ENCODE measurements at places on chromosomes 4 and X. TPM values are rescaled to one million over a fixed set of nuclear protein-coding genes. Genes with fewer than 3 reads are reported as not detected.

GRCh38 chr4:3797831-3798790, 31.9 kb downstream of the ADRA2C start:
- H3K4me3 ChIP-seq = no peak overlapping the region
- H3K27ac ChIP-seq = no peak overlapping the region
- H3K4me1 ChIP-seq = no peaks in the 10 kb centered on the region
- peaks cover 10% of the 10 kb centered on the region for H3K27me3 ChIP-seq
- no peak for DNase-seq
- H3K36me3 ChIP-seq = no peaks in the 10 kb centered on the region

- H3K36me3 ChIP-seq = no peaks in the 10 kb centered on the region
- no peaks in the 10 kb centered on the region for H3K4me1 ChIP-seq
- DNase-seq = no peak
- no peaks in the 10 kb centered on the region for H3K27me3 ChIP-seq
- H3K27ac ChIP-seq = no peak overlapping the region
Observed at GRCh38 chr4:95358421-95358820, 190.4 kb downstream of the UNC5C start.

Gene MAGEB6B
- not detected for total RNA-seq

GRCh38 chr4:11743236-11743635, 314.5 kb upstream of the HS3ST1 start:
- H3K27me3 ChIP-seq = no peaks in the 10 kb centered on the region
- DNase-seq = no peak
- no peak overlapping the region for H3K4me3 ChIP-seq
- H3K27ac ChIP-seq = no peak overlapping the region
- H3K4me1 ChIP-seq = no peaks in the 10 kb centered on the region
- no peaks in the 10 kb centered on the region for H3K36me3 ChIP-seq

DNA sequence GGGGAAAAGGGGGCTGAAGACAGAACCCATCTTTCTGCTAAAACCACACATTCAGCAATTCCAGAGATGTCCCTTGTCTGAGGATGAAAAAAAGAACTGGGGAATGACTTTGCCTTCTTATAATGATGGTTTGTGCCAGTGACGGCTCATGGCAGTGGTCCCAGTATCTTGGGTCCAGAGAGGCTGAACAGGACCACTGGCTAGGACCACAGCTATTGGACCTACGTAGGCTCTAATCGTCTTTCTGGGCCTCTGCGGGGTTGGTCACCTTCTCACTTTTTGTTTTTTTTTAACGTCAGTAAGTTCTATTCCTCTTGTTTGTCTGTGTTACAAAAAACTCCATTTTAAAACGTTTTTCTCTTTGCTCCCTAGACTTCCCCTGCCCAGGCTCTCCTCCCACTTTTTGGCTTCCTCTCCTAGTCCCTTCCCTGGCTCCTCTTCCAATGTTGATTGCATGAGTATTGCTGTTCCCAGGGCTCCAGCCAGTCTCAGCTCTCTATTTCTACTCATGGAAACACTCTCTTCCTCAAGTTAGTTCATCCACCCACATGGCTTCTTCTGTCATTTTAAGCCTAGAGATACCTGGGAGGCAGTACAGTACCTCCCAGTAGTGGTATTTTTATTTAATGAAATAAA, 52.6 kb upstream of the STX18 start:
- no peaks in the 10 kb centered on the region for H3K36me3 ChIP-seq
- peak; percentile 55 for DNase-seq
- no peaks in the 10 kb centered on the region for H3K27me3 ChIP-seq

GRCh38 chr4:119081943-119082342, 53.7 kb upstream of the MYOZ2 start:
- peaks cover 8% of the 10 kb centered on the region for H3K4me1 ChIP-seq
- H3K36me3 ChIP-seq = no peaks in the 10 kb centered on the region
- DNase-seq = no peak
- H3K27me3 ChIP-seq = no peaks in the 10 kb centered on the region
- no peak overlapping the region for H3K4me3 ChIP-seq

DNA sequence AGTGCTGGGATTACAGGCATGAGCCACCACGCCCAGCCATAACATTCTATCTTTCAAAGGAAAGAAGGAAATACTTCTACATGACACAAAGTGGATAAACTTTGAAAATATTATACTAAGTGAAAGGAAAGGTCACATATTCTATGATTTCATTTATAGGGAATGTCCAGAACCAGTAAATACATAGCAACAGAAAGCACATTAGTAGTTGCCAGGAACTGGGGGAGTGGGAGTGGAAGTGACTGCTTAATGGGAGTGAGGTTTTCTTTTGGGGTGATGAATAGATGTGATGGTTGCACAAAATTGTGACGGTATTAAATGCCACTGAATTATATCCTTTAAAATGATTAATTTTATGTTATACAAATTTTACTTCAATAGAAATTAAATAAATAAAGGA, 95.7 kb upstream of the IL15 start:
- peaks cover 15% of the 10 kb centered on the region for H3K4me1 ChIP-seq
- H3K36me3 ChIP-seq = no peaks in the 10 kb centered on the region
- no peaks in the 10 kb centered on the region for H3K27me3 ChIP-seq
- H3K27ac ChIP-seq = peak overlapping the region; percentile 37
- no peak overlapping the region for H3K4me3 ChIP-seq

DNA sequence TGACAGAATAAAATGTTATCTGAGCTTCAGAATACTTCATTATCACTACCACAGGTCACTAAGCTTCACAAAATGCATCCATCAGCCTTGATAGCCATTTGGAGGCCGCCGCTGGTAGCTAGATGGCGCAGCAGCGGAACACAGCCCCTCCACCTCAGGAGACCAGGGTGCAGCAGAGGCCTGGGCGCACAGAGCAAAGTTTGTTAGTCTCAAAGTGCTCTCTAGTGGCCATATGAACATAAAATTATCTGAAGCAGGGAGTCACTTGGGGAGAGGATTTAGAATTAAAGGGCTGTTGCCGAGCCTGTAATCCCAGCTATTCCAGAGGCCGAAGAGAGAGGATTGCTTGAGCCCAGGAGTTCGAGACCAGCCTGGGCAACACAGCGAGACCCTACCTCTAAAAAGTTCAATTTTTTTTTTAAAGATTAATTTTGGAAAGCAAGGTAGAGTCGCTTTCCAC, 8.1 kb upstream of the DCTD start:
- peak; percentile 40 for DNase-seq
- no peak overlapping the region for H3K4me3 ChIP-seq
- H3K27me3 ChIP-seq = no peaks in the 10 kb centered on the region
- peaks cover 27% of the 10 kb centered on the region for H3K4me1 ChIP-seq
- no peak overlapping the region for H3K27ac ChIP-seq
- no peaks in the 10 kb centered on the region for H3K36me3 ChIP-seq

DNA sequence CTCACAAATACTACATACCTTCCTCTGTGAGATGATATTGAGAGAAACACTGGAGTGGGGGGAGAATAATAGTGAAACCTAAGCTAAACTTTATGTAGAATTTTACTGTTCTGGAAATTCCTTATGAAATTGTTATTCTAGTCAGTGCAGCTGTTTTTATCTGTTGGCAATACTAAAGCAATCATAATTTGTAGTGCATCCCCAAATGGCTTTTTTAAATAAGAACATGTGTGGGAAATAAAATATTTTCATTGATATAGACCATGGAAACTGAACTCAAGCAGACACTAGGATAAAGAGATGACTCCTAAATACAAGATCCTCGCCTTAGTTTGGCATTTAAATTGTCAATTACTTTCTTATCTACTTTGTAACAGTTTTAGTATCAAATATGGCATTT, 51.1 kb downstream of the SEC24D start:
- H3K4me1 ChIP-seq = peaks cover 27% of the 10 kb centered on the region
- H3K27ac ChIP-seq = peak overlapping the region; percentile 41
- H3K4me3 ChIP-seq = no peak overlapping the region

Gene SRPK3
- not detected for total RNA-seq

- no peaks in the 10 kb centered on the region for H3K4me1 ChIP-seq
- H3K4me3 ChIP-seq = no peak overlapping the region
- H3K27me3 ChIP-seq = peaks cover 25% of the 10 kb centered on the region
- H3K27ac ChIP-seq = no peak overlapping the region
Observed at GRCh38 chr4:127624173-127624572, 8.6 kb upstream of the INTU start.

Gene GPC4
- total RNA-seq = 1.9 TPM

- H3K36me3 ChIP-seq = no peaks in the 10 kb centered on the region
- H3K4me1 ChIP-seq = no peaks in the 10 kb centered on the region
- no peaks in the 10 kb centered on the region for H3K27me3 ChIP-seq
- H3K27ac ChIP-seq = no peak overlapping the region
- no peak overlapping the region for H3K4me3 ChIP-seq
Observed at GRCh38 chrX:116417214-116417613, 19.2 kb upstream of the SLC6A14 start.

- H3K27ac ChIP-seq = no peak overlapping the region
- no peaks in the 10 kb centered on the region for H3K27me3 ChIP-seq
- no peaks in the 10 kb centered on the region for H3K36me3 ChIP-seq
- H3K4me3 ChIP-seq = no peak overlapping the region
Observed at GRCh38 chr4:110998320-110998719, 375.4 kb upstream of the PITX2 start.

Gene DOK7
- total RNA-seq = not detected

DNA sequence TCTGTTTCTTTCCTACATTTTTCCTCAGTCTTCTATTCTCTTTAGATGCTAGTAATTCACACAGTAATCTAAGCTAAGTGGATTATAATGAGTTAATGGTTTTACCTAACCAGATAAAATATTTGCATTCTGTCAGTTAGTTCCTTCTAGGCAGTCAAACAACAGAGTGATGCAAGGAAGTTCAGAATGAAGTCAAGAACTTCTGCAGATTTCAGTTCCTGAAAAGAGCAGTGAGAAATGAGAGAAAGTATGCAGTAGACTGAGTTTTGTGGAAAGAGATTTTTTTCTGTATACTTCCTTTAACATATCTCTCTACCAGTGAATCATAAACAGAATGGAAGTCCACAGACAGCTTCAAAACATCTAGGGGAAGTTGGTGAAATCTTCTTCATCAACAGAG, 774.0 kb upstream of the POU3F4 start:
- H3K27me3 ChIP-seq = no peaks in the 10 kb centered on the region
- H3K4me3 ChIP-seq = no peak overlapping the region
- DNase-seq = no peak
- no peaks in the 10 kb centered on the region for H3K4me1 ChIP-seq

Gene ZNF182
- total RNA-seq = 1.6 TPM

DNA sequence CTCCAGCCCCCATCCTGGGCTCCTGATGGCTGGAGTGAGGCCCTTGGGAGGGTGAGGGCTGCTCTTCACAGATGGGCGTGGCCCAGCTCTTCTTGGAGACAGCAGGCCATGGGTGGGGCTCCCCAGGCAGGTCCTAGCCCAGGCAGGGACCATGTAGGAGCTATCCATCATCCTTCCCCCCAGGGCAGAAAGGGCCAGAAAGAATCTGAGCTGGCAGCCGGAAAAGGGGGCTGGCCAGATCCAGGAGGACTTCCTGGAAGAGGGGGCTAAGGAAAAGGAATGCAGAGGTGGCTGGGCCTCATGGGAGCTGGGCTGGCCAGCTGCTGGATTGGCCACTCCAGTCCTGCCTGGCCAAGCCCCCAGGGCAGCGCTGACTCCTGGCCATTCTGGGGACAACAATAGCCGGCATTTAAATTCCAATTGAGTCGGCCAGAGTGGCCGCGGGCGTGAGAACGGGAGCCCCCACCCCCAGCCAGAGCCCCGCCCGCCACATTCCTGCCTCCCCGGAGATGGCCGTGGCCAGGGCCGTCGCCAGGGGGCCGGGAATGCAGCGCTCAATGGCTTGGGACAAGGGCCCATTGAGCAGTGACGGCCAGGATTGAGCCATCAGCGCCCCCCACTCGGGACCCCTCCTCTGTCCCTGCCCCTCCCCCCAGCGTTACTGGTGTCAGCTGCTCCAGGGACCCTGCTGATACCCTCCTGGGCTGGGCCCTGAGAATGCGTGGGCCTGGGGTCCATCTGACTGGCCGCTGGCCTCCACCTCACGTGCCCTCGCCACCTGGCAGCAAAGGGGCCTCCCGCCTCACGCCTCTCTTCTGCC, 15.1 kb upstream of the FGFR3 start:
- no peak overlapping the region for H3K4me3 ChIP-seq
- H3K27ac ChIP-seq = no peak overlapping the region
- DNase-seq = peak; percentile 35
- H3K4me1 ChIP-seq = no peaks in the 10 kb centered on the region

Gene SSX3
- not detected for total RNA-seq

Gene ENPEP
- total RNA-seq = 0.11 TPM

DNA sequence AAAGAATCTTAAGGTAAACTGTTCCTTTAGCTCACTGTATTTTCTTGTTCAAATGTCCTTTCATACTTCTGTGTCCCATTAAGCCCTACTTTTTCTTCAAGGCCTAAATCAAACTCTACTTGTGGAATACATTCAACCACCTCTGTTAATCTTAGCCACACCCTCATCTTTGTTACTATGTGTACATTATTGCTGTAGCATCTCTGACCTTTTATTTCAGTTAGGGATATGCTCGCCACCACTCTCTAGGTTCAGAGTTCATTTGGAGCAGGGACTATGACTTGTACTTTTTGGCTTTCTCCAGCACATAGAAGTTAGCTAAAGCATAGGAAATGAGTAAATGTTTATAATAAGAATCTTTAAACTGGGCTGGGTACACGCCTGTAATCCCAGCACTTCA, 6.8 kb upstream of the PNPLA4 start:
- no peaks in the 10 kb centered on the region for H3K4me1 ChIP-seq
- H3K27ac ChIP-seq = no peak overlapping the region
- no peak for DNase-seq
- H3K27me3 ChIP-seq = no peaks in the 10 kb centered on the region
- H3K36me3 ChIP-seq = no peaks in the 10 kb centered on the region

Gene RRH
- not detected for total RNA-seq

GRCh38 chr4:32102896-32103295, 1382.7 kb downstream of the PCDH7 start:
- no peaks in the 10 kb centered on the region for H3K36me3 ChIP-seq
- H3K4me3 ChIP-seq = no peak overlapping the region
- H3K27me3 ChIP-seq = no peaks in the 10 kb centered on the region

- H3K27ac ChIP-seq = no peak overlapping the region
- no peaks in the 10 kb centered on the region for H3K27me3 ChIP-seq
- no peak for DNase-seq
- H3K4me3 ChIP-seq = no peak overlapping the region
- H3K36me3 ChIP-seq = no peaks in the 10 kb centered on the region
- no peaks in the 10 kb centered on the region for H3K4me1 ChIP-seq
Observed at GRCh38 chrX:153351981-153352380, 18.0 kb downstream of the ZNF275 start.

Gene CYSLTR1
- not detected for total RNA-seq

Gene KIF4A
- 5.6 TPM for total RNA-seq

Gene AKAP14
- total RNA-seq = not detected

DNA sequence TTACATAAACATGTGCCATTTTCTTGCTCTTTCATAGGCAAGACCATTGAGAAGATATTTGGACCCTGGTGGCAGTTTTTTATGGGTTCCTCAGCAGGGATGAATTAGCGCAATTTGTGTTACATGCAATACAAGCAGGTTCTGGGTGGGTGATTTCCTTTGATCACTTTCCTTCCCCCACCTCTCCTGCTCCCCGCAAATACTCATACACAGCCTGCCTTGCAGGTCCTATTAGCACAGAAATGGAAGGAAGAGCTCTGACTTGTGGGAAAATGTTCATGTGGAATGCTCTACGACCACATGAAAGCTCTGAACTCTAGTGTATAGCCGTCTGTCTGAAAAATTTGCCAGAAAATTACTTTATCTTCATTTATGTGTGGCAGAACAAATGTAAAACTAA, 361.0 kb upstream of the FAT1 start:
- no peak overlapping the region for H3K4me3 ChIP-seq
- no peaks in the 10 kb centered on the region for H3K36me3 ChIP-seq
- DNase-seq = no peak
- H3K27ac ChIP-seq = no peak overlapping the region
- peaks cover 18% of the 10 kb centered on the region for H3K27me3 ChIP-seq
